ENCODE measurements at places on chromosomes 1 and 21. TPM values are rescaled to one million over a fixed set of nuclear protein-coding genes. Genes with fewer than 3 reads are reported as not detected.

GRCh38 chr1:53448241-53448841, 10.9 kb upstream of the DMRTB1 start:
- DNase-seq: no peak

LCE1A gene
- total RNA-seq: not detected

DNA sequence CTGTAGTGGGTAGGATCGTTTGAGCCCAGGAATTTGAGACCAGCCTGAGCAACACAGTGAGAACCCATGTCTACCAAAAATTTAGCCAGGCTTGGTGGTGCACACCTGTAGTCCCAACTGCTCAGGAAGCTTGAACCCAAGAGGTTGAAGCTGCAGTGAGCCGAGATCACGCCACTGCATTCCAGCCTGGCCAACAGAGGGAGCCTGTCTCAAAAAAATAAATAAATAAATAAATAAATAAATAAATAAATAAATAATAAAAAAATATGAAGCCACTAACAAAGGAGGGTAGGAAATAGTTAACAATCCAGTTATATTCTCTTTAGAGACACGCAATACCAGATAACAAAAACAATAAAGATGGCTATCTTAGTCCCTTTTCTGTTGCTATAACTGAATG, 11.9 kb upstream of the CBR3 start:
- DNase-seq: no peak

ENAH gene
- 181 TPM for total RNA-seq

GRCh38 chr1:33180226-33180910, 1.5 kb downstream of the TRIM62 start:
- DNase-seq: no peak

DNA sequence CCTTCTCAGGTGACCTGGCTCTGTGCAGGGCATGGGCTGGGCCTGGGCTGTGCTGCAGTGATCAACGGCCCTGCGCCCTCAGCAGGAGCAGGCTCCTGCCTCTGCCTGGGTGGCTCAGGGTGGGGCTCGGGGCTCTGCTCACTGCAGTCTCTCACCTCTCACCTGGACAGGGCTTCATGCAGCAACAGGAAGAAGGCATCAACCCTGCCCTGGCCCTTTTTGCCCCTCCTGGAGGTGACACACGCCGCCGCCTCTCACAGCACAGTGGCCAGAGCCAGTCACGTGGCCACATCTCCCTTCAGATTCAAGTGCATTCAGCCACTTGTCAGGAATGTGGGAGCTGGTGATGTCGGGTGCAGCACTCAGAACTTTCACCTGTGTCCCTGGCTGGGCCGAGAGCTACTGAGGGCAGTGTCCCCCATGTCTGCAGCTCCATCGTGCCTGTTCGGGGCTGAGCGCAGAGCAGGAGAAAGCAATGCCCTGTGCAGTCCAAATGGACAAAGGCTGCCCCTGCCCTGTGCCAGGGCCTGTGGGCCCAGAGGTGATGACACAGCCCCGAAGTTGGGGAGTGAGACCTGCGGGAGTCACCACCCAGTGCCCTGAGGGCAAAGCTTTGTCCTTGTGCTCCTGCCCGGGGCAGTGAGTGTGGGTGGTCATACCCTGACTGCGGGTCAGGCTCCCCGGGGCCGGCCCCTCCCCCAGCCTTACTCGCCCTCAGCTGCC, 314.0 kb downstream of the PTPRU start:
- no peak for DNase-seq

- no peak for DNase-seq
Measured at GRCh38 chr1:15950302-15950701, 25.6 kb downstream of the ZBTB17 start.

GRCh38 chr1:66375125-66375524, 158.8 kb upstream of the SGIP1 start:
- no peak for DNase-seq

S100A7 gene
- not detected for total RNA-seq

DNA sequence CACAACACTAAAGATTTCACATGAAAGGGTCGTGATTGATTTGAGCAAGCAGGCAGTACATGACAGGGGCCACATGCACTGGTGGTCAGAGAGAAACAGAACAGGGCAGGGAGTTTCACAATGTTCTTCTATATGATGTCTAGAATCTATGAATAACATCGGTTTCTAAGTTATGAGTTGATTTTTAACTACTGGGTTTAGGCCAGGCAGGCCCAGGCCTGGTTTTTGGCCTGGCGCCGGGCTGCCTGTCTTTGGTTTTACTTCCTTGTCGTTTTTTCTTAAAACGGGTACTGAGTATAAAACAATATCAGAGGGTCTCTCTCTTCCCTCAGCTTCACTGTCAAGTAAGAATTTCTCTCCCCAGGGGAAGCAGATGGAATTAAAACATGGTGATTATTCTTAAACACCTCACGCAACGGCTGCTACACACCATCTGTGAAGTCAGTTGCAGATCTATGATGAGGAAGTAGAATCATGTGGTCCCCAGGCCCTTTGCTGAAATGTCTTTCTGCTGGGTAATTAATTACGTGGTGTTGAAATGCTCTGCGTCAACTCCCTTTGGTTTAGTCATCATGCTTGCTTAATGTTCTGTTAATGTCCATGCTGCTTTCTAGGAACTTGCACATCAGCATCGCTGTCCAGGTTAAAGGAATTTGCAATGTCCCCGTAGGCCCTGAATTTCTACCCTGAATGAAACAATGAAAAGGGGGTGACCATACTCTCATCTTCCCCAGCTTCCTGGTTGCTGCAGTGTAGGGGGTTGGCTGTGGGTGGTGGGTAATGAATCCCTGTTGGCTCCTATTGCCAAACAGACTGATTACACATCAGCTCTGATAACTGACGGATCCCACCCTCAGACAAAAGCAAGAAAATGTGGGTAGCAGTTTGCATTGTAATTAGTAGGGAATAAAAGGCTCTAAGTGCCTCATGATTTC, 70.3 kb downstream of the SERINC2 start:
- DNase-seq: no peak

FAM131C gene
- total RNA-seq: 0.48 TPM

DNA sequence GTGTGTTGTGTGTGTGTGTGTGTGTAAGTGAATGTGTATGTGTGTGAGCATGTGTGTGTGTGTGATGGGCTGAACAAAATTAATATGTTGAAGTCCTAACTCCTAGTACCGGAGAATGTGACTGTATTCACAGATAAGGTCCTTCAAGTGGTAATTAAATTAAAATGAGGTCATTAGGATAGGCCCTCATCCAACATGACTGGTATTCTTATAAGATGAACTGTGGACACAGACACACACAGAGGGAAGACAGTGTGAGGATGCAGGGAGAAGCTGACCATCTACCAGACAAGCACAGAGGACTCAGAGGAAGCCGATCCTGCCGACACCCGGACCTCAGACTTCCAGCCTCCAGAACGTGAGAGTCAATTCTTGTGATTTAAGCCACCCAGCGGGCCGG, 91.2 kb upstream of the PGBD5 start:
- no peak for DNase-seq

- DNase-seq: no peak
Measured at GRCh38 chr1:30743584-30744059, 14.0 kb downstream of the LAPTM5 start.

GRCh38 chr1:201537467-201537866, 1.5 kb upstream of the NAV1 start:
- DNase-seq: no peak

KPRP gene
- total RNA-seq: not detected

XCL1 gene
- 0.43 TPM for total RNA-seq

FHL3 gene
- total RNA-seq: 22.4 TPM

DNA sequence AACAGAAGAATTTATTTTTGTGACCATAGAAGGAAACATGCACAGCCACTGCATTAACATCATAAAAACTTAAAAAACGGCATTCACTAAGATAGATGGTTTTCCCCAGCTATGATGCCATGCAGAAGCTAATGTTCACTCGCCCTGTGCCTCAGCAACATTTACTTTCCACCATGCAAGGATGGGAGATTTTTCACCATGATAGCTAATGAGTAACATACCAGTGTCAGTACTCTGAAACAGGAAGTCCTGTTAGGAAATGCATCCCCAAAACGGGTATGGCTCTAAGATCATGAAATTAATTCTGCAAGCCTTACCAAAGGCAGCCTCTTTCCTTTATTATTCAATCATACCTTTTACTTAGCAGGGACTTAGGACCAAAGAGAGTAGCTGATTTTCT, 17.5 kb upstream of the VAMP3 start:
- no peak for DNase-seq

DNA sequence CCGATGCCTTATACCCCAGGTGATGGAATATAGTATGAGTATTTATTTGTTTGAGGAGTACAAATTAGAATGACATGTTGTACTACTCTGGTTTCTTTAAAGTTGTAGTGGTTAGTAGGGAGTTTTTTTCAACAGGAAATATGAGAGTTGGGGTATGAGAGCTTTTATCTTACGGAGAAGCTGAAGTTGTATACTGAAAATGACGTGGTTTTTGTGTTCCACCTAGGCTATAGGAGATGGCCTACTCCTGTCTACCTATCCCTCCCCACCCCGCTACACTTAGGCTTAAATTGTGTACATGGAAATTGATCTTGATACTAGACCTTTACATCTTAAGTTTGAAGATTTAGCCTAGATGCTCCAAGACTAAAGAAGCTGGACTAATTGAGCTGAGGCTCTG, 6.8 kb upstream of the HAX1 start:
- no peak for DNase-seq

GRCh38 chr1:119081700-119082099, 58.8 kb downstream of the WARS2 start:
- DNase-seq: no peak

DNA sequence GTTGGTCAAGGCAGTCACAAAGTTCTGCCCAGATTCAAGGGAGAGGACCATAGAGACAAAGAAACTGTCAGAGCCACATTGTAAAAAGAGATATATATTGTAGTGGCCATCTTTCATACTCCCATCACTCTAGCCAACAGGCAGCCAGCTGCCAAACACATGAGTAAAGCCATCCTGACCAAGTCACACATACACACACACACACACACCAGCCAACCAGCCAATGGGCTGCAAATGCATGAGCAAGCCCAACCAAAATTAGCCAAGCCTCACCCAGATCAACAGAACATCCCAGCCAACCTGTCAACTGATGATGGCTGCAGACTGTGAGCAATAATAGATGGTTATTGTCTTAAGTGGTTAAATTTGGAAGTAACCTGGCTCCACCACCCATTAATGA, 120.7 kb downstream of the SEC16B start:
- DNase-seq: no peak

GRCh38 chr21:32334980-32335531, 36.4 kb downstream of the MRAP start:
- no peak for DNase-seq

RXRG gene
- total RNA-seq: 6.8 TPM

NAXE gene
- 76.5 TPM for total RNA-seq

DNA sequence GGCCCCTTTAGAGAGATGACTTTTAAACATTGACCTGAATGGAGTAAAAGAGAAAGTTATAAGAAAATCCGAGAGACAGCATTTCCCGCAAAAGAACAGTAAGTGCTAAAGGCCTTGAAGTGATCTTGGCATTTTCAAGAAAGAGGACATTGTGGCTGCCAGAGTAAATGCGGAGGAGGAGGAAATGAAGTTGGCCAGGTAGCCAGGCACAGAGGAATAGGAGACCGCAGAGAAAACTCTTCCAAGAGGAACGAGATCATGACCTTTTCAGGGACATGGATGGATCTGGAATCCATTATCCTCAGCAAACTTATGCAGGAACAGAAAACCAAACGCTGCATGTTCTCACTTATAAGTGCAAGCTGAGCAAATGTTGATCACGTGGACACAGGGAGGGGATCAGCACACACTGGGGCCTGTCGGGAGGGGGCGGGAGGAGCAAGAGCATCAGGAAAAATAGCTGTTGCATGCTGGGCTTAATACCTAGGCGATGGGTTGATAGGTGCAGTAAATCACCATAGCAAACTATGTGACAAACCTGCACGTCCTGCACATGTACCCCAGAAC, 49.7 kb downstream of the EEIG2 start:
- no peak for DNase-seq

KRTAP10-6 gene
- total RNA-seq: not detected

GRCh38 chr1:243917863-243918565, 68.0 kb upstream of the AKT3 start:
- no peak for DNase-seq

DNA sequence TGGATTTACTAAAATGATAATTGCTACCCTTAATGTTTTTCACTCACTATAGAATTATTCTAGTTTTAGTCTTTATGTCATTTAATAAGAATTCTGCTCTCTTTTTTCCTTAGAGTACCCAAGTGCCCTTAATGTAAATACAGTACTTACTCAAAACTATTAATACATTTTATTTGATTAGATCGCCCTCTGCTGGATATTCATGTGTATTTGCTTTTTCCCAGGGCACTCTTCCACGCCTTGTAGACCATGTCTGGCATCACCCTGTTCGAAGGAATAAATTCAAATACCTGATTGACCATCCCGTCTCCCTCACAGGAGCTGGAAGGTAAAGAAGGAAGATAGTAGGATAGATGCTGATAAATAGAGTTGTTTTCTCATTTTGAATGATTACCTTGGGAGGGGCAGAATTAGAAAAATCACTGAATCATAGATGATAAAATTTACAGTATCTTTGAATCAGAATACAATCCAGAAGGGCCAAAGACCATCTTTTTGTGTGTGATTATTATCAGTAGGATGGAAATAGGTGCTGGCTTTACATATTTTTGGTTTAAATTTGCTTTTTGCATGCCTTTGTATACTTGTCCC, 4.1 kb downstream of the AXDND1 start:
- peak; percentile 25 for DNase-seq

- DNase-seq: no peak
Measured at GRCh38 chr1:159779403-159779851, 1.3 kb upstream of the DUSP23 start.

NBL1 gene
- 7.8 TPM for total RNA-seq

GRCh38 chr21:26505211-26505610, 67.9 kb downstream of the CYYR1 start:
- DNase-seq: no peak
